SIG-M5 (cell line): ENCODE measurements at places on chromosomes 2 and 18.

DNA sequence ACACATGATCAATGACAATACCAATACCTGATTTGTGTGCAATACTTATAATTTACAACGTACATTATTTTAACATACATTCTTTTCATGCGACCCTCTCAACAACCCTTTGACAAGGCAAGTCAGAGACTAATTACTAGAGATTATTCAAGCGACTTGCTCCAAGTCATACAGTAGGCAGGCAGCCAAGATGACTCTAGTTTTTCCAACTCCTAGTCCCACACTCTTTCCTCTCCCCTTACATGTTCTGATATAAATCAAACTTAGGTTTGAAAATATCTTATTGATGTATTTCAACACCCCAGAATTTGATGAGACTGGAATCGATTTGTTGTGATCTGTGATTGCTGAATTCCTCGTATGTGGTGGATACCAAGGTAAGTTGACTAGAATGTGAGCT, 8.0 kb upstream of the CYP27C1 start:
- no peak for DNase-seq

GRCh38 chr2:221270806-221271205, 301.3 kb downstream of the EPHA4 start:
- DNase-seq = no peak

DNA sequence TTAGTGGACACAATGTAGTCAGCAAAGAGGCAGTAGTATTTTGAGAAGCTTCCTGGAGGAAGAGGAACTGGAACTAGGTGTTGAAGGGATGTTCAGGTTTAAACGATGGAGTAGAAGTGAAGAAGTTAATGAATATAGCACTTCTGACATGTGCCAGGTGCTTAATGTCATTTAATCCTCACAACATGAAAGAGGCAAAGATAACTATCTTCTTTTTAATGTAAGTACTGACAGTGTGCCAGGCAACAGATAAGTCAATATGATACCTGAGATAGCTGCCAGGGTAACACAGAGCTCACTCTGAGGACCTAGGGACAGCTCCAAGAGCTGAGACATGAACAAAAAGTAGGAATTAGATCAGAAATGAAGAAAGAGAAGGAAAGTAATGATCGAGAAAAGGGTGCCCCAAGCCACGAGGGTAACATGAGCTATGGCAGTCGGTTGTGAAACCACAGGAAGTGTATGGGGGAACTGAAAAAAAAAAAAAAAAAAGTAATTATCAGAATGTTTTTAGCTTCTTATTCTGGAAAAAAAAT, 140.7 kb downstream of the RNF144A start:
- no peak for DNase-seq

DNA sequence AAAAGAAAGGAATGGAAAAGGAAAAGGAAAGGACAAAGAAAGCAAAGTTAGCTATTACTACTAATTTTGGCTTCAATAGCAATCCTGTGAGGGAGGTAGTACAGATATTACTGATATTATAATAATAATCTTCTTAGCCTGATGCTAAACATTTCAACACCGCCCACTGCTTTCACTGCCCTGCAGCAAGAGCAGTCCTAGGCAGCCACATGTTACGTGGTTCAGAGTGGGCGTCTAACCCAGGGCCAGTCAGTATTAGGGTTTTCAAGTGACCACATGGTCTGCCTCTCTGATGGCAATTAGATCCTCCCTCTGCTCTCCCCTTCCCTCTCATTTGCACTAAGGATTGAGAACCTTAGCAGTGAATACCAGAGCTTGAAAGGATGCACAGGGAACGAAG, 83.7 kb upstream of the ZNF397 start:
- no peak for DNase-seq

DNA sequence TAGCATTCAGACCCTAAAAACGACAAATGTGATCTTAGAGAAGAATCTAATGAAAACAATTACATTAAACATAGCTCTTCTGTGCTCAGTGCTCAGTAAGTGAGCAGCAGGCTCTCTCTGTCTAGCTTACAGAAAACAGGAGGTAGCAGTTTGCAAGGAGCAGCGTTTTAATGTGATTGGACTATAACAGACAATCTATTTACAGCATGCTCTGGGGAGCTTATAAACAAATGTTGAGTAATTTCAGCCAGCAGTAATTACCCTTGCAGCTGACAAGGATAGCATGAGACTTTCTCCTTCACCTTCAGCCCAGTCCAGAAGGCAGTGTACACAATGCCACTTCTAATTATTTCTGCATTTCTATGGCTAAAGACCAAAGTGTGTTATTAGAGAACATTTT, 270.4 kb downstream of the FIGN start:
- DNase-seq = no peak

- DNase-seq = no peak
These were observed 60.0 kb downstream of the TDRD15 start for GRCh38 chr2:21183726-21184125.

DNA sequence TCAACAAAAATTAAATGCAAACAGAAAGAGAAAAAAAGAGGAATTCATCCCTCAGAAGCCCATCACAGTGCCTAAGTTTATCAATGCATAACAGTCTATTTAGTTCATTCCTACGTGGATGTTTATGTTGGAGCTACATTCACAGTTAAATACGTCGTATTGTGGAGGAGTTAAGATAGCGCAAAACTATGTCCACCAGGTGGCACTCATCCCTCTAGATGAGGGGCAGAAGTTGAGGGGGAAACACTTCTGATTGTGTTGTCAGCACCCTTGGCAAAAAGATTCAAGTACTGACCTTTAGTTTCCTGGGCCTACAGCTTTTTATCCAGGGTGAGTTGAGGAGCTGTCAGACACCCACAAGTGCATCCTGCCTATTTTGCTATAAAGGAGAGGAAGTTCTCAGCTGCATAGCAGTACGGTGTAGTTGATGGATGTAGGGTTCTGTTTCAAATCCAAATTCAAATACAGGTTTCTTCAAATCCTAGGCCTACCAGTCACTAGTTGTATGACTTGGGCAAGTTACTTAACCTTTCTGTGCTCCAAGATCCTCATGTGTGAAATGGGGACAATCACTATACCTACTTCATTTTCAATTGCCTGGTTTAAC, 26.8 kb upstream of the MYO1B start:
- DNase-seq = no peak

DNA sequence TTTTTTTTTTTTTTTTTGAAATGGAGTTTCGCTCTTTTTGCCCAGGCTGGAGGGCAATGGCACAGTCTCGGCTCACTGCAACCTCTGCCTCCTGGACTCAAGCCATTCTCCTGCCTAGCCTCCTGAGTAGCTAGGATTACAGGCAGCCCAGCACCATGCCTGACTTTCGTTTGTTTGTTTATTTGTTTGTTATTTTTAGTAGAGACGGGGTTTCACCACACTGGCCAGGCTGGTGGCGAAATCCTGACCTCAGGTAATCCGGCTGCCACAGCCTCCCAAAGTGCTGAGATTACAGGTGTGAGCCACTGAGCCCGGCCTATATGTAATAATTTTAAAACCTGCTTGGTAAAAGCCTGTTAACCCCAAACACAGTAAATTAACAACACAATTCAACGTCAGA, 435.7 kb downstream of the LRRTM4 start:
- no peak for DNase-seq

DNA sequence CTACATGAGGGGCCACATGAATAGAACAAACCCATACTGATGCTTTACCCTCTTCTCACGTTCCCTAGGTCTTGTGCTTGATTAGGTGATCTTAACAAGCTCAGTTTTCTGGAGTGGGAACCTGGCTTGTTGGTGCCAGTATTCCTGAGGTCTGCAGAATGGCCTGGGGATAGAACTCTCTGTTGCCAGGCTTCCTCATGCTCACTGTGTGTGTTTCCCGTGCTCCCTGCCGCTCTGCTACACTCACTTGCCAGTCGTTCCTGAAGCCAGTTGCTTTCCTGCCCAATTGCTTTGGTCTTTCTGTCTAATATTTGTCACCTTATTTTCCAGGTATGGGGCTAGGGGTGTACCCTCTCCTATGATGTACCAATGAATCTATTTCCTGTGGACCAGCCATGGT, 2111.5 kb upstream of the PIK3C3 start:
- DNase-seq = no peak

DNA sequence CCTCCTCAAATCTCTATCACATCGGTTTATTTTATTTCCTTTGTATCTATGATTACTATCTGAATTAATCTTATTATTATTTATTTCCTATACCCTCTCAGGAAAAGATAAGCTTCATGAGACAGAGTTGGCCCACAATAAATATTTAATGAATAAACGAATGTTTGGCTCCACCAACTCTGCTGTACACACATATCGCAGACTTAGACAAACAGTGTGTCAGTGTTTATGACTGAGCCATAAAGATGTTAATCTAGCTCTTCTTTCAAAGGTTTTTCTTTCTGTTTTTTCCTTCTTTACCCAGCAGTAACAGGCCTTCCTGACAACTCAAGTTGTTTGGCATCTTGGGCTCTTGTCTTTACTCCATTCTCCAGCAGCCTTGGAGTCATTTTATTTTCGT, 329.5 kb downstream of the CDH2 start:
- DNase-seq = no peak

- DNase-seq = no peak
These were observed 73.3 kb downstream of the RHBDD1 start for GRCh38 chr2:226909126-226909525.

GRCh38 chr2:8264981-8265380, 416.9 kb upstream of the ID2 start:
- DNase-seq = no peak

DNA sequence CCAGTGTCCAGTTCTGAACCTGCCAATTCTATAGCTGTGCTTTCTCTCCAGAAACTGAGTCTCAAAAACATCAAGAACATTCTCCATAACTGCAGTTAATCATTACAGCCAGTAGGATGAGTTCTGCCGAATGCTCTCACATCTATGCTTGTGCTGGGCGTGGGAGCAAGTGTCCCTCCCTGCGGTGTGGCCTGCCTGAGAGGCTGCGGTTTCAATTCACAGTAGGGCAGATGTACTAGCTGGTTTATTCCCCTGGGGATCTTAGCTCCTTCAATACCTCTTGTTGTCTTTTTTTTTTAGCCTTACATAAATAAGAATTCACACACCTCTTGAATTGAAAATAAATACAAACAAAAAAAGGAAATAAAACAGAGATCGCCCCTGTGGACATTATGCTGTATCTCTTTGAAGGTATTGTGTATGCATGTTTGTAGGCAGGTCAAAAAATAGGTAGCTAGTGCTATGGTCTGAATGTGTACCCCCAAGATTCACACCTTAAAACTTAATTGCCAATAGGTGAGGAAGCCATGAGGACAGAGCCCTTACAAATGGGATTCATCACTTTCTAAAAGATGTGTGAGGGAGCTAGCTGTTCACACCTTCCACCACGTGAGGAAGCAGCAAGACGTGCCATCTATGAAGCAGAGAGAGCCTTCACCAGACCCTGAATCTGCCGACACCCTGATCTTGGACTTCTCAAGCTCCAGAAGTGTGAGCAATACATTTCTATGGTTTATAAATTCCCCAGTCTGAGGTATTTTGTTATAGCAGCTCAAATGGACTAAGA, 74.3 kb downstream of the BCL2L11 start:
- DNase-seq = no peak

- no peak for DNase-seq
These were observed 11.2 kb upstream of the SPRED2 start for GRCh38 chr2:65443509-65444186.

DNA sequence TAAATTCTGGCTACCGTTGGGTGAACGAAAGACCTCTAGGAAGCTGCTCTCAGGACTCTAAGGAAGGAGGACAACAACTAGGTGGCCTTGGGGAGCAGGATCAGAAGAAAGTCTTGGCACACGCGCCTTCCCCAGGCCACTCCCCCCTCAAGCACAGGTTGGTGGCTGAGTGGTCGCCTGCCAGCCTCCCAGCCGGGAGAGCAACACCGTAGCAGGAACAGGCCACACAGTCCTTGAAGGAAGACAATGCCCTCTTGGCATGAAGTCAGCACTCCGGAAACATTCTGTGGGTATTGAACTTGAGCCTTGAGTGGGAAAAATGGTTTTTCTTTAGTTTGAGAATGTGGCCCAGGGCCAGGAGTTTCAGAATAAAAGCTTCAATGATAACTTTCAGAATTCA, 87.4 kb upstream of the AGAP1 start:
- DNase-seq = no peak

DNA sequence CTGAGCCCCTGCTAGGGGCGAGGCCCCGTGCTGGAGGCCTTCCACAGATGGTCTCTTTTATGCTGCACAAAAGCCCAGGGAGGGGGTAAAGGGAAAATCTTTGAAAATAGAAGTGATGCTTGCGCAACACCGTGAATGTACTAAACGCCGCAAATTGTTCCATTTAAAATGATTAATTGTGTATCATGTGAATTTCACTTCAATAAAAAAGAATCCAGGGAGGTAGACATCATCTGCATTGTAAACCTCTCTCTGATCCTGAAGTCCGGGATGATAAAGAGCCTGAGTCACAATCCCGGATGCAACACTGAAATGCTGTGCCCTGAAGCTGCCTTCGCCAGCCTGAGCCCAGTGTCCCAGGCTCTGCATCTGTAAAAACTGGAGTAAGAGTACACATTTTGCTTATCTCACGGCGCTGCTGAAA, 107.7 kb upstream of the PPP1CB start:
- DNase-seq = no peak

GRCh38 chr2:20137131-20137571, 85.7 kb upstream of the LAPTM4A start:
- DNase-seq = no peak

DNA sequence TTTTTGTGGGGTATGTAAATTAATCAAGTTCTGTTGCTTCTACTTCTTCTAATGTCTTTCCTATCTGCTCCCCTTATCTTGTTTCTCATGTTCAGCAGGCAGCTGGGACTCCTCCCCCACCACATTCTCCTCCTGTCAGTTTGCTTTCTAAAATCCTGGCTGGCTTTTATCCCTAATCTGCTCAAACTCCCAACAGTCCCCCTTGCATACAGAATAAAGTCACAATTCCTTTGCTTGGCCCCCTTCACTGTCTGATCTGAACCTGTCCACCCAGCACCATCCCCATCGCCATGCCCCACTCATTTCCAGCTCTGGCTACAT, 2.2 kb downstream of the CFAP221 start:
- no peak for DNase-seq

- no peak for DNase-seq
These were observed 227.7 kb downstream of the GPD2 start for GRCh38 chr2:156663757-156664409.

GRCh38 chr2:11938196-11938595, 191.8 kb downstream of the LPIN1 start:
- no peak for DNase-seq

GRCh38 chr2:54546923-54547720, 91.0 kb downstream of the SPTBN1 start:
- no peak for DNase-seq

DNA sequence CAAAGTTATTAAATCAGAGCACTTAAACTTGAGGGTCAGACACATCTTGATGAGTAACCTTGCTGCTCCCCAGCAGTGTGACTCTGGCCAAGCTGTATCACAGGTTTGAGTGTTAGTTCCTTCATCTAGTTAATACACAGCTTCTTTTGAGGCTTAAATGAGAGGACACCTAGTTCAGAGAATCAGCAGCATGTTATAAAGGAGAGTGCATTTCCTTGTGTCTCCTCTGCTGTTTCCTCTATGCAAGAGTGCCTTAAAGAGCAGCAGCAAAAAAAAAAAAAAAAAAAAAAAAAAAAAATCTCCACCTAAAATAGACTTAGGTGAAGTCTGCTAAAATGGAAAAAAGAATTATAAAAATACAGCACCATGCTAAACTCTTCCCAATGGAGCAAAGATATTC, 261.9 kb downstream of the TCF4 start:
- DNase-seq = no peak

- DNase-seq = no peak
These were observed 247.6 kb downstream of the MEIS1 start for GRCh38 chr2:66682476-66682875.
